ENCODE measurements at places on chromosomes 11 and 22. TPM values are rescaled to one million over a fixed set of nuclear protein-coding genes. Genes with fewer than 3 reads are reported as not detected.

The CD3D gene
- total RNA-seq, result 0.69 TPM

The TMPRSS5 gene
- 4.2 TPM for total RNA-seq

The GALNT18 gene
- 21.6 TPM for total RNA-seq

The VSIG10L2 gene
- total RNA-seq, result 0.48 TPM

The DDTL gene
- 3.0 TPM for total RNA-seq
